Psoas muscle (tissue), 8 donors: ENCODE measurements at places on chromosomes 16 and 17.

DNA sequence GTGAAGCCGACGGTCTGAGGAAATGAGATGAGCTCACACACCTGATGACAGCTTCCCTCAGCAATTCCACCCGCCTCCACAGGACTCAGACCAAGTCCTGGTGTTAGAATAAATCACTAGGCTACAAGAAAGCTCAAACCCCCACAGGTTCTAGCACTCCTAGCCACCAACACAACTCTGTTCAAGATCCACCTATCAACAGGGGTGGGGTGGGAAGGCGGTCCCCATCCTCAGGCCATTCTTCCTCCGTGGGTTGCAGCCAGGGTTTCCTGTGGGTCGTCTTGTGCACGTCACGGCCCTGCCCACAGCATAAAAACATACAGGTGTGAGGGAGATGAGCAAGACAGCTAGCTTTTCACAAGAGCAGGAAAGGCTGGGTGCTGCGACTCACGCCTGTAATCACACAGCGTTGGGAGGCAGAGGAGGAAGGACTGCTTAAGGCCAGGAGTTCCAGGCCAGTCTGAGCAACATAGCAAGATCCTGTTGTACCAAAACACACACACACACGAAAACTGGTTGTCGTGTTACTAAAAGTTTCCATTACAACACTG, 81.1 kb downstream of the ANKRD11 start:
- no peak for DNase-seq

- DNase-seq, result peak; percentile 56
These were observed 22.6 kb upstream of the AXIN2 start for GRCh38 chr17:65583921-65584603.

- DNase-seq, result no peak
These were observed 43.7 kb downstream of the CMTM4 start for GRCh38 chr16:66652661-66653360.

DNA sequence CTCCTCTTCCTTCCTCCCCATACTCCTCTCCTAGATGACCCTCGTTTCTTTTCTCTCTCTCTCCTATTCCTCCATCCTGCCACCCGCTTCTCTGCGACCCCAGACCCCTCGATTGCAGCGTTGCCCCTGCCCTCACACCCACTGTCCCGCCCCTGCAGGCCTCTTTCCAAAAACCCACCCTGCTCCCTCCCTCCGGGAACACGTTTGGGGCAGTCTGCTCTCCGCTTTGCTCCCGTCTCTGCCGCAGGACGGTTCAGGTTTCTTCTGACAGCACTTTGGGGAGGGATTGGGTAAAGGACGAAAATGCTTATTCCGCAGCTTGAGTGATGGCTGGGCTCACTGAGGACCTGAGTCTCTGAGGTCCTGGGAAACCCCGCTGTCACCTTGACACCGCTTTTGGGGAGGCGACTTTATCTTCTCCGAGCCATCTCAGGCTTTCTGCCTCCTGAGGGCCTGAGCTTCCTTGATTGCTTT, 690 bp downstream of the NDE1 start:
- no peak for DNase-seq

DNA sequence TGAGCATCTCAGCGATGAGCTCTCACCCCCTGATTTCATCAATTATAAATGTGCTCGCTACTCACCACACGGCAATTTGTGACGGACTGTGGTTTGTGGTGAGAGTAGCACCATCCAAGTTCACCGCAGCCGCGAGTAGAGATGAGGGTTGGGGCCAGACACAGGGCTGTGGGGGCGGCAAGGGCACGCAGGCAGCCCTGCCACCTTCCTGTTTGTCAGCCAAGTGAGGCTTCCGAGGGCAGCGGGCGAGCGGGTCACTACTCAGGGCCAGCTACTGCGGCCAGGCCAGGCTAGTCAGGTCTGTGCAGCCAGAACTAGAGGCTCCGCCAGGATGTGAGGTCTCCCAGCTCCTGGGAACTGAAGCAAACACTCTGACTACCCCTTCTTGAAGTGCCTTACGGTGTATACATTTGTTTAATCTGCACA, 39.6 kb upstream of the MEOX1 start:
- DNase-seq, result no peak

GRCh38 chr16:19218581-19218980, 50.5 kb downstream of the SYT17 start:
- DNase-seq, result no peak
